ENCODE measurements at places on chromosomes 16 and 17.

GRCh38 chr17:43578404-43578698 lies 32.2 kb upstream of the ETV4 start:
- DNase-seq, result no peak

GRCh38 chr17:42780851-42781638 lies 635 bp downstream of the WNK4 start:
- DNase-seq, result no peak

GRCh38 chr17:12342609-12343435 lies 322.1 kb downstream of the MAP2K4 start:
- no peak for DNase-seq

DNA sequence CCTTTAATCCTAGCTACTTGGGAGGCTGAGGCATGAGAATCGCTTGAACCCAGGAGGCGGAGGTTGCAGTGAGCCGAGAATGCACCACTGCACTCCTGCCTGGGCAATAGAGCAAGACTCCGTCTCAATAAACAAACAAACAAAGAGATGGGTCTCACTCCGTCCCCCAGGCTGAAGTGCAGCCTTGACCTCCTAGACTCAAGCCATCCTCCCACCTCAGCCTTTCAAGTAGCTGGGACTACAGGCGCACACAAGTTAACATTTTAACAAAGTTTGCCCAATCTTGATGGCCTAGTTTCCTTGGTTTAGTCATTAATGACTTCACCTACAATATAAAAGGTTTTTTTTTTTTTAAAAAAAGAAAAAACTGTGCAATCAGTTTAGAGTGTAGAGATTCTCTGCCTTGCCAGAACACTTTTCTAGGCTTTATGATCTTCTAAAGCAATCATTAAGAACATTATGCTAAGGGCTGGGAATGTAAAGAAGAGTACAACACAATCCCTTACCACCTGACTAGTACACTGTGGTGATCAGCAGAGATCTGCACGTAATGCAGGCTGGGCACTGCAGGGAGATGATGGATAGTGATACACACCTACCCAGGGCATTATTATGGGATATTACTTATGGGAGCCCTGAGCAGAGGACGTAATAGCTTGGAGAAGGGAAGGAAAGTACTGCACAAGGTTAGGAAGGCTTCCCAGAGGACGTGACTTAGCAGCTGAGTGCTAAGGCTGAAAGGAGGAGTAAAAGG lies 6.9 kb downstream of the GOT2 start:
- no peak for DNase-seq

- DNase-seq, result peak; percentile 63
Measured at GRCh38 chr16:29994600-29995323, 655 bp downstream of the HIRIP3 start.

- DNase-seq, result peak; percentile 27
Measured at GRCh38 chr16:88453611-88454522, 787 bp downstream of the ZFPM1 start.

All from stimulated activated CD8-positive, alpha-beta memory T cell treated with anti-CD3 and anti-CD28 coated beads, Interleukin-4, amount 100 ng/mL, for 24 hours (primary cell).